ENCODE measurements at places on chromosomes 7 and 10.

DNA sequence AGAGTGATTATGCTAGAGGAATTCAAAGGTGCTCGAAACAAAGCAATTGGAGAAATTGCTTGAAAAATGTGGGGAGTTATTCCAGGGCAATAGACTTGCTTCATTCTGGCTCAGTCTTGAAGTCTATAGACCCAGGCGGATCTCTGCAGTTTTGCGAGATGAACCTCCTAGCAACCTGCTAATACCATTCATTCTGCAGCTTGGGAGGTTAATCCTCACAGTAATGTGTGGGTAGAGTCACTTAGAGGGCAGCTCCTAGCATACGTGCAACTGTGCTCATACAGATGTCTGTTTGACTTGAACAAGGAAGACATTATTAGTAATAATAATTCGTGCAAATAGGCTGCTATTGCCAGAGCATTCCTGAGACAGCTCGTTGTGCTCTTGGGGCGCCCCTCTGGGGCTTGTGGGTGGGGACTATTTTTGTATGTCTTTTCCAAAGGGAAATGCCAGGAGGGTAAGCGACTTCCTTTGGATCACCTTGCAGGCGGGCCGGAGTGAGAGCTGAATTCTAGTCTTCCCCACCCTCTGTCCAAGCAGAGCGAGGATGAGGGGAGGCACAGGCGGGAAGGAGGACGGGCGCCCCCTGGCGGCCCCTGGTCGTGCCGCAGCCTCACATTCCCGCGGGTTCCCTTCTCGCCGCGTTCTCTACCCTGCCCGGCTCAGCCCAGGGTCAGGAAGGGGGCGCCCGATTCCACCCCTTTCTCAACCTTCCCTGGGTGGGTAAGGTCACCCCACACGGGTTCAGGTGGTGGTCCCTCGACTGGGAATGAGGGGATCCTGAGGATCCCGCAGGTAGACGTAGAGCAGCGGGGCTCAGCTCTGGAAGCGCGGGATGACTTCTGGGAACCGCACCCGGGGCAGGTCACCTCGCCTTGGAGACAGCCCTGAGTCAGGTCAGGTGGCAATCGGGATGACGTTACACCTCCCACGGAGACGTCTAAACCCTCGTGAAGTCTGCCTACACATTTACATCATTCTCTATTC, 241.5 kb downstream of the PHTF2 start:
- no peak for DNase-seq

DNA sequence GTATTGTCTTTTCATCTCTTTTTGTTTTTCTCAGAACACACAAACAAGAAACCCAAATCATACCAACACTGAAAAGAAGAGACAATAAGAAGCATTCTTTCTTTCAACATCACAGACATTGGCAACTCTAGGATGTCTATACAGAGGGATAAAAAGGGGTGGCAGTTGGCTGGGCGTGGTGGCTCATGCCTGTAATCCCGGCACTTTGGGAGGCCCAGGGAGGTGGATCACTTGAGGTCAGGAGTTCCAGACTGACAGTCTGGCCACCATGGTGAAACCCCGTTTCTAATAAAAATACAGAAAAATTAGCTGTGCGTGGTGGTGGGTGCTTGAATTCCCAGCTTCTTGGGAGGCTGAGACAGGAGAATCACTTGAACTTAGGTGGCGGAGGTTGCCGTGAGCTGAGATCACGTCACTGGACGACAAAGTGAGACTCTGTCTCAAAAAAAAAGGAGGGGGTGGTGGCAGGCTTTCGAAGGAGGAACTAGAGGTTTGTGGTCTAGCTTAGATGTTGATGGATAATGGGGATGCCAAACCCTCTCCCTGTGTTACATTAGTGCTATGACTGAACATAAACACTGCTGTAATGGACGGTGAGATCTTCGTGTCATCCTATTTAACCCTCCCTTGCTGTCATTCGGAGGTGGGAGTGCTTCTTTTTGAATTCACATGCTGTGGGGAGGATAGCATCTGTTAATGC, 9.4 kb downstream of the CNNM2 start:
- DNase-seq: no peak

DNA sequence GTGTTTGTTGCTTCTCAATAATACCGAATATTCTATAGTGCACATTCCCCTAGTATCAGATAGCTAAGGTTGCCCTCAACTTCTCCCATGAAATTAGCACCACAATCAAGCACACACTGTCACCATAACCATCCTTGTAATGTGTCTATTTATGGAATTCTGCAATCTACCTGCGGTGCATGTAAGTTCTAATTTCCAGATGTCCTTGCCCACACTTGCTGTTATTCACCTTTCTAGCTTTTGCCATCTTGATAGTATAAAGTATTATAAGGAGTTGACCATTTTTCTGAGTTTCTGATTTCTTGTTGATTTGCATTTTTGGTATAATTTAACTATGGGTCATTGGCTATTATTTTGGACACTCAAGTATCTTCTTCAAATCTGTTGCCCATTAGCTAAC, 490.1 kb upstream of the GALNT17 start:
- DNase-seq: no peak

DNA sequence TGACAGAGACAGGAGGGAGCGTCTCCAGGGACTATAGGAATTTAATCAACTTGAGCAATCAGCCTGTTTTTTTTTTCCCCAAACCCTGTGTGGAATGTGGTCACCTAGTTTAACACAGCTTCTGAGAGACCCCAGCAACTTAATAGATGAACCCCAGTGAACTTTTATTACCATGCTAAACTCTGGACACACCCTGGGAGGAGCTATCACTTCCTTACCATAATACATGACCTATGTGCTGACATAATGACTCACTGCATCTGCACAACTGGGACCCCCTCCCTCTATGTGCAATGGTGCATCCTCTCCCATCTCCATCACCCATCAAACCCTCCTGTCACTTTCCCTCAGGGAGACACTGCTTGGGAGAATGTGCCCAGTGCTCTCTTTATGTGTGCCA, 83.7 kb downstream of the EPC1 start:
- no peak for DNase-seq

GRCh38 chr10:94102436-94102835, 108.7 kb downstream of the PLCE1 start:
- no peak for DNase-seq

DNA sequence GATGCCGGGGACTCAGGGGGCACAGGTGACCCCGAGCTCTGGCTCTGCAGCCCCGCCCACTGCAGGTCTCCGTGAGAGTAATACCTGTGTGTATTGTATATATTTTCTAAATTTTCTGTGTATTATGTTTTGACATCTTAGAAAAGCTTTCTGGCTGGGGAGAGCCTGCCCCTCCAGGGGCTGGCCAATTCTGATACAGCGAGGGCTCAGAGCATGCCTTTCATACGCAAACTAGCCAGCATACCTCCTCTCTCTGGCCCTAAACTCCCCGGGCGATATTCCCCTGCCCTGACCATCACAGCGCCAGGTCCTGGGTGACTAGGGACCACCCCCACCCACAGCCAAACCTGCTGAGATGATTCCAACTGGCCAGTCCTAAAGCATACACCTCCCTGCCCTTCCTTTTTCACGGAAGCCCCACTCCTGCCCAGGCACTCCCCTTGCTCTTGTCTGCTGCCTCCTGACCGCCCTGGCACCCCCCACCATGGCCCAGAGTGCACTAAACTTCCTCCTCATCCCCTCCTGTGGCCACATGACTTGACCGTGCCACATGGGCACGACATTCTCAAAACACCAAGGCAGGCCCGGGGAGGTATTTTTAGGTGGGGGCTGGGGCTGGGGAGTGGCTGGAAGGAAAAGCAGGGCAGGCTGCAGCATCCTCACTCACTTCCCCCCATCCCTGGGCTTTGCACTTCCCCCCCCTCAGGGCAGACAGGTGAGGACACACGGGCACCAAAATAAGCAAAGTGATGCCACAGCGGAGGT, 61.5 kb downstream of the INSIG1 start:
- DNase-seq: no peak

- no peak for DNase-seq
Observed at GRCh38 chr7:45026013-45026412, 26.0 kb downstream of the CCM2 start.

DNA sequence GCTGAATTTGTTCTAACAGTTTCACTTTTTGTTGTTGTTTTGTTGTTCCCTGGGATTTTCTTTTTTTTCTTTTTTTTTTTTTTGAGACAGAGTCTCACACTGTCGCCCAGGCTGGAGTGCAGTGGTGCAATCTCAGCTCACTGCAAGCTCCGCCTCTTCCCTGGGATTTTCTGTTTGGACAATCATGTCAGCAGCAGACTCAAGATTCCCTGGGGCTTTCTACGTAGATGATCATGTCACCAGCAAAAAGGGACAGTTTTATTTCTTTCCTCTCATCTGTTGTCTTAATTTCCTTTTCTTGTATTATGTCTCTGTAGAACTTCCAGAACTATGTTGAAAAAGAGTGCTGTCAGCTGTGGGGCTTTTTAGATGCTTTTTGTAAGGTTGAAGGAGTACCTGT, 241.4 kb downstream of the TNS3 start:
- DNase-seq: no peak

DNA sequence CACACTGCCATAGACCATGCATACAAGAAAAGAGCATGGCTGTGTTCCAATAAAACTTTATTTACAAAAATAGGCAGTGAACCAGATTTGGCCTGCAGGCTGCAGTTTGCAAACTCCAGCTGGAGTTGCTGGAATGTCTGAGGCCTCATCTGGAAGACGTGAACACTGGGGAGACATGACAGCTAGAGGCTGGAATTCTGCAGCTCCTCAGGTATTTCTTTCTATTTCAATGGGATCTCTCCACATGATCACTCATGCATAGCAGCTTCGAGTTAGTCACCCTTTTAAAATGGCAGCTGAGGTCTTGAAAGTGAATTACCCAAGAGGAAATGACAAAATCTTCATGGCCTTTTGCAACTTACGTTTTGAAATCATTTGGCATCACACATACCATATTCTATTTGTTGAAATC, 52.6 kb upstream of the BET1 start:
- peak; percentile 72 for DNase-seq

- no peak for DNase-seq
Observed at GRCh38 chr10:3803927-3804741, 19.1 kb upstream of the KLF6 start.

GRCh38 chr7:101990811-101991418, 173.5 kb downstream of the CUX1 start:
- no peak for DNase-seq

- DNase-seq: peak; percentile 66
Observed at GRCh38 chr7:130733931-130734814, at the start of gene KLF14. KLF14 (minus strand) TSS chr7:130734207; CDS start chr7:130734033, 174 bp downstream.

DNA sequence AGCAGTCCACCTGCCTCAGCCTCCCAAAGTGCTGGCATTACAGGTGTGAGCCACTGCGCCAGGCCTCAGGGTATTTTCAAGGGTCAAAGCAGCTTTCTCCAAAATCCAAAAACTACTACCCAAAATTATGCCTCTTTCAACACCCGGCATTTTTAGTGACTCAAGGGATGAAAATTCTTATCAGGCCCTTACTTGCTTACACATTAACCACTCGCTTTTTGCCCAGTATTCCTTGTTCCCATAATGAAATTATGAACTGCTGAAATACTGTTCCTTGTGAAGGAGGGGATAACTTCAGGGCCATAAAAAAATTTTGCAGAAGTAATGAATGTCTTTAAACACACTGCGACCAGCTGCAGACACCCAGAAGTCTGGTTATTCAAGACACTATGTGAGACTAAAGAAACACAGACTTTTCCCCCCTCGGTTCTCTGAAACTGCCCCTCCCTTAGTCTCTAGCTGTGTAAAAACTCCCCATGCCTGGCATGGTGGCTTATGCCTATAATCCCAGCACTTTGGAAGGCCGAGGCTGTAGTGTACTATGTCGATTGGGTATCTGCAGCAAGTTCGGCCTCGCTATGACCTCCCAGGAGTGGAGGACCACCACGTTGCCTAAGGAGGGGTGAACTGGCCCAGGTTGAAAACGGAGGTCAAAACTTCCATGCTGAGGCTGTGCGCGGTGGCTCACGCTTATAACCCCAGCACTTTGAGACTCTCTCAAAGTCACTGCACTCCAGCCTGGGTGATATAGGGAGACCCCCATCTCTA, 12.0 kb downstream of the FXYD4 start:
- no peak for DNase-seq

- no peak for DNase-seq
Observed at GRCh38 chr10:22611425-22612115, 102.8 kb downstream of the PIP4K2A start.

GRCh38 chr7:48173313-48173712, 2.1 kb downstream of the ABCA13 start:
- no peak for DNase-seq

- no peak for DNase-seq
Observed at GRCh38 chr10:33681595-33681994, 347.1 kb upstream of the NRP1 start.

DNA sequence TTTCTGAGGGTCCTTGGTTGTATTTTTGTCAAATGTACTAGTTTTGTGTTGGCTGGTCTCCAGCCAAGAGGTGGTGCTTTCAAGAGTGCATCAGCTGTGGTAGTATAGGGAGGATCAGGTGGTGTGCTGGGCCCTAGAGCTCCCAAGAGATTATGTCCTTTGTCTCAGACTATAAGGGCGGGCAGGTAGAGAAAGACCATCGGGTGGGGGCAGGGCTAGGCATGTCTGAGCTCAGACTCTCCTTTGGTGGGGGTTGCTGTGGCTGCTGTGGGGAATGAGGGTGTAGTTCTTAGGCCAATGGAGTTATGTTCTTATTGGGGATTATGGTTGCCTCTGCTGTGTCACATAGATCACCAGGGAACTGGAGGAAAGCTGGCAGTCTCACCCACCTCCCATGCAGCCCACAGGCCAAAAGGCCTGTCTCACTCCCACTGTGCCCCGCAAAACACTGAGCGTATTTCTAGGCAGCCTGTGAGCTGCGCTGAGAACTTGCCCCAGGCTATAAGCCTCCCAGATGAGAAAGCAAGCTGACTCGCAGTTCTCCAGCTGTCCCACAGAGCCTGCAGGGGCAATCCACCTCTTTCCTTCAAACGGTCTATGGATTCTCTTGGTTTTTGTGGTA, 1066.7 kb downstream of the GRM8 start:
- DNase-seq: no peak

- DNase-seq: peak; percentile 49
Observed at GRCh38 chr7:155533827-155534690, 12.3 kb downstream of the CNPY1 start.

GRCh38 chr10:47361293-47361692, 13.1 kb downstream of the RBP3 start:
- peak; percentile 52 for DNase-seq

- peak; percentile 79 for DNase-seq
Observed at GRCh38 chr7:133829336-133829897, 297.7 kb upstream of the LRGUK start.

- DNase-seq: no peak
Observed at GRCh38 chr10:112215342-112215774, 31.8 kb upstream of the GPAM start.

DNA sequence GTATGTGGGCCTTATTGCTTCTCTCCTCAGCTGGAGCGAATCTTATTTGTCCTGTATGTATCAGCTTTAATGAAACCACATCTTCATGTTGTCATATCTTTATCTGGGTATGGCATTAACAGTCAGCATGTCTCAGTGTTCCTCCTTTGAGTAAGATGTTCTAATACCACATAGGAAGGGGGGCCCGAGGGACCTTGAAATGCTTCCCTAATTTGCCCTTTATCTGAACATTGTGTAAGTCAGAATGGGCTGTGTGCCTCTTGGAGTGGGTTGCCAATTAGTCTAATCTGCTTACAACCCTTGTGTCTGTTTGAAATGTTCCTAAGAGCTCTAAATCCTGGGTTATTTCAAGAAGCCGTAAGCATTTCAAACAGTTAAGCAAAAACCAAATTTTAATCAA, 623.8 kb downstream of the SUGCT start:
- no peak for DNase-seq

Measured in astrocyte of the hippocampus (primary cell).